ENCODE measurements at places on chromosomes 16 and 17.

- no peak for DNase-seq
These were observed 45.2 kb upstream of the DHX40 start for GRCh38 chr17:59520251-59520650.

DNA sequence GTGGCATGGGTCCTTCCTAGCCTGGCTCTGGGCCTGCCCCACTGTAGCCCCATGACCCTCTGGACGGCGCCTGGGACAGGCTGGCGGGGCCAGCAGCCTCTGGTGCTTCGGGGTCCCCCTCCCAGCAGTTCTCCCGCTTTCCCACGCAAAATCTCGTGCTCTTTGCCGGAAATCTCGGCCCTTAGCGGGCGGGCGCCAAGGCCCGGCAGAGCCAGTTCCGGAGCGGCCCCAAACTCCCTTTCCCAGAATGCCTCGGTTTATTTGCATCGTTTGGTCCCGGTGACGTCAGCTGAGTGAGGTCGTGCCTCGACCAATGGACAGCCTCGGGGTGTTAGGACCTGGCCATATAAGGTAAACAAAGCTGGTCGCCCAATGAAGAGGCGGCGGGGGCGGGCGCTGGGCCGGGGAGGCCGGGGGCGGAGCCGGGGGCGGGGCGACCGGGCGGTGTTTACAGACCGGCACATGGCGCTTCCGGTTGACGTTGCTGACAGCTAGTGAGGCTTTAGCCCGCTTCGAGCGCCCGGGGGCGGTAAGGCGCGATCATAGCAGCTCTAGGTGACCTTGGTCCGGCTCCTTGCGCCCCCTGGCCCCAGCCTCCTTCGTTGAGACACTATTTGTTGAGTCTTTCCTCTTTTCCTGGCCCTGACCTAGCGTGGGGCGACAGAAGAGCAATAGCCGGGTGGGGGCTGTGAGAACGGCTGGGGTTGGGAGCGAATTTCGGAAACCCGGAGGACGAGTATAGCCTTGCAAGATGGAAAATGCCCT is 1.5 kb upstream of the UBALD1 start:
- peak; percentile 98 for DNase-seq

DNA sequence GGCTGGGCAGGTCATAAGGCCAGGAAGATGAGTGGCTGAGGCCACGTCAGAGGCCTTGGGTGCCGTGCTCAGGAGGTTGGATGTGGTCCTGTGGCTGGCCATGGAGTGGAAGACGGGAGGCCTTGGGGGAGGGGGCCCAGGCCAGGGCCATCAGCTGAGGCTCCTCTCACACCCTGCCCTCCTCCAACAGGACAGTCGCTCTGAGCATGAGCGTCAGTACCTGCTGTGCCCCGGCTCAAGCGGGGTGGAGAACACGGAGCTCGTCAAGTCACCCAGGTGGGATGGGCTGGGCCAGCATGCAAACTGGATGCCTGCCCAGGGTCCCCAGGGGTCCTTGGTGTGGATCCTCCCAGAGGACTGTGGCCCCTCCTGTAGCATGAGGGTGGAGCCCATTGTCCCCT is 19.2 kb downstream of the POLR3E start:
- DNase-seq = no peak

DNA sequence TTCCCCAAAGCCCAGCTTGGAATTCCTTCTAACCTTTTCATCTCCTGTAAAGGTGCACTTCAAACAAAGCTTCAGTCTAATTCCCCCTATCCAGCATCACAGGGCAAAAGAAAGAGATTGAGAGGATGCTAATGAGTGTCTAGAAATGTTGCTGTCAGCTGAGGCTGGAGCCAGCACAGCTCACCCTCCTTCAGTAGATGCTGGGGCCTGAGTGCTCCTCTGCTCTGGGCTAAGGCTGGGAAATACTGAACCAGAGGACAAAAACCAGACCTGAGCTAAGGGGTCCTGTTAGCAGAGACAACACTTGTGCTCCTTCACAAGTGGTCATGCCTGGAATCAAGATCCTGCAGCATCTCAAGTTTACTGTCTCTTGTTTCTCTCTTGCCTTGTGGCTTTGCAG is 85.0 kb downstream of the CHD9NB start:
- no peak for DNase-seq

GRCh38 chr17:15441315-15441714 is 26.1 kb downstream of the CDRT4 start:
- DNase-seq = no peak

DNA sequence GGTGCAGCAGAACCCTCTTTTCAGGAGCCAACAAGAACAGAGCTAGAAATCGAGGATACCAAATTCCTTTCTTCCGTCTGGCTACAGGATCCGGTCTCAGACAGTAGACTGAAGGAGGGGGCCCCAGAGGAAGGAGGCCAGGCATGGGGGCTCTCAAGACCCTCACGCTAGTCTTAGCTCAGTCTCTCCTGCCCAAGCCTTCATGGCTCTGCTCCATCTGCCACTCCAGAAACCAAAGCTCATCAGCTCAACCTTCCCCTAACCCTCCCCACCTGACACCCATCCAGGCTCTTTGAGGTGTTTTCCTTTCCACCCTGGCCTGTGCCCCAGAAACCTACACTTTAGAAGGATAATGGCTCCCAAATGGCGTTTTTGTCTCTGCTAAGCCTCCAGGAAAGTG is 6.2 kb upstream of the TMEM92 start:
- DNase-seq = peak; percentile 9

GRCh38 chr17:82113941-82114340 is 15.9 kb upstream of the FASN start:
- DNase-seq = no peak
